ENCODE measurements at places on chromosomes 16 and 17.

DNA sequence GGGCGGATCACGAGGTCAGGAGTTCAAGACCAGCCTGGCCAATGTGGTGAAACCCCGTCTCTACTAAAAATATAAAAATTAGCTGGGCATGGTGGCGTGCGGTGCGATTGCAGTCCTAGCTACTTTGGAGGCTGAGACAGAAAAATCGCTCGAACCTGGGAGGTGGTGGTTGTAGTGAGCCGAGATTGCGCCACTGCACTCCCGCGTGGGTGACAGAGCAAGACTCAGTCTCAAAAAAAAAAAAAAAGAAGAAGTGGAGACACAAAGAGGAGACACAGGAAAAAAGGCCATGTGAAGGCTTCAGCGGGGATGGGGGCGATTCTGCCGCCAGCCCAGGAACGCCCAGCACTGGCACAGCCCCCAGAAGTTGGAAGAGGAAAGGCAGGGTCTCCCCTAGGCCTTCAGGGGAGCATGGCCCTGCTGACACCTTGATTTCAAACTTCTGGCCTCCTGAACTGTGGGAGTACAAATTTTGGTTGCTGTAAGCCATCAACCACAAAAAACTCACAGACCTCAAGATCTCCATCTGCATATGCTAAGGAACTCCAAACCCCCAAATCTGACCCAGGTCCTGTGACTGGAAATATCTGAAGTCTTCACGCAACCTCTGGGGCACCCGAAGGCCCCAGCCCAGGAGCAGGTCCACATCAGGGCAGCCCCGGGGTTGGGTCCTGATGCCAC is 7.0 kb downstream of the SGSH start:
- DNase-seq, result no peak

- no peak for DNase-seq
These were observed 5.9 kb downstream of the HPR start for GRCh38 chr16:72068930-72069329.

GRCh38 chr16:54402873-54403272 is 116.3 kb upstream of the IRX3 start:
- no peak for DNase-seq

DNA sequence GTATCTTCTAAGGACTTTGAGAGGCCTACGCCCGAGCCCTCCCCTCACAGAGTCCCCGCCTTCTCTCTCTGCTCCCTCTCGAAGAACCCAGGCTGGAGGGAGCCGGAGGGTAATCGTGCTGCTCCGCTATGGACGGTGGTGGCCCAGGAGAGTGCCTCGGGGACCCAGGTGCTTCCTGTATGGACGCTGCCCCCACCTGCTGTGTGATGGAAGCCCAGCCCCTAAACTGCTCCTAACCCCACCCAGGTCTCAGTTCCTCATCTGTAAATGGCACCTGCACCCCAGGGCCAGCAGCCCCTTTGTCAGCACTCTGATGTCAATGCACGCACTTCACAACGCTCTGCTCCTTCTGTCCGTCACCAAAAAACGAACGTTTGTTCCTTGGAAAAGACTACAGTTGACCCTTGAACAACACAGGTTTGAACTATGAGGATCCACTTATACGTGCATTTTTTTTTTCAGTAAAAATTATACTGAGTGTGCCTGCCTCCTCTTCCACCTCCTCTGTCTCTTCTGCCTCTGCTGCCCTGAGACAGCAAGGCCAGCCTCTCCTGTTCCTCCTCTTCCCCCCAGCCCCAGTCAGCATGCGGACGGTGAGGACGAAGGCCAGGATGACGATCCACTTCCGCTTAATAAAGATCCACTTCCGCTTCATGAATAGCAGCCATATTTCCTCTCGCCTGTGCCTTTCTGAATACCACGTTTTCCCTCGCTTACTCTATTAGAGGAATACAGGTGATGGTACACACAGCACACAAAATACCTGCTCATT is 118.3 kb downstream of the BANP start:
- no peak for DNase-seq

GRCh38 chr17:71023249-71024030 is 854.1 kb downstream of the KCNJ2 start:
- no peak for DNase-seq

- no peak for DNase-seq
These were observed 7.7 kb downstream of the ST6GALNAC1 start for GRCh38 chr17:76635659-76636360.

GRCh38 chr16:31441956-31442355 is 633 bp downstream of the ZNF843 start:
- no peak for DNase-seq

GRCh38 chr17:64455993-64456885 is 7.3 kb downstream of the MILR1 start:
- DNase-seq, result no peak

DNA sequence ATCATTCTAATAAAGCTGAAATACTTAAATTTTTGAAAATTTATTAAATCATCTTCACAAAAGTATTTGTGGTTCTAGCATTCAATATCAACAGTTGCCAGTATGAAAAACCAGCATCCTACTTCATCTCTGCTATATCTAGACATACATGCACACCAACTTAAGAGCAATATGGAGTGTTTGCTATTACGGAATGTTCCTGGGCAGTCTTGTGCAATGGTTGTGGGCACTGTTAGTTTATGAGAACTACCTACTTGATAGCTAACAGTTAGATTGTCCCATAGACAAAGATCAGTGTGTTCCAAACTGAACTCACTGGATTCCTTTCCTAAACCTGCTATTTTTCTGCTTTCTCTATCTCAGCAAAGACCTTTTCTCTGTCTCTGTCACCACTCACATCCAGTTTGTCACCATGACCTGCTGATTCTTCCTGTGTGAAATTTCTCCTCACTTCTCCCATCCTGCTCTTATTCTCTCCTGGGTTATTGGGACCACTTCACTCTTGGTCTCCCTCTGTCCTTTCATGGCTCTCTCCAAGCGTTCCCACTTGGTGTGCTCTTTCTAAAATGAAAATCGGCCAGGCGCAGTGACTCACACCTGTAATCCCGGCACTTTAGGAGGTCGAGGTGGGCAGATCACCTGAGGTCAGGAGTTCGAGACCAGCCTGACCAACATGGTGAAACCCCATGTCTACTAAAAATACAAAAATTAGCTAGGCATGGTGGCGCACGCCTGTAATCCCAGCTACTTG is 27.7 kb downstream of the CNTROB start:
- no peak for DNase-seq

DNA sequence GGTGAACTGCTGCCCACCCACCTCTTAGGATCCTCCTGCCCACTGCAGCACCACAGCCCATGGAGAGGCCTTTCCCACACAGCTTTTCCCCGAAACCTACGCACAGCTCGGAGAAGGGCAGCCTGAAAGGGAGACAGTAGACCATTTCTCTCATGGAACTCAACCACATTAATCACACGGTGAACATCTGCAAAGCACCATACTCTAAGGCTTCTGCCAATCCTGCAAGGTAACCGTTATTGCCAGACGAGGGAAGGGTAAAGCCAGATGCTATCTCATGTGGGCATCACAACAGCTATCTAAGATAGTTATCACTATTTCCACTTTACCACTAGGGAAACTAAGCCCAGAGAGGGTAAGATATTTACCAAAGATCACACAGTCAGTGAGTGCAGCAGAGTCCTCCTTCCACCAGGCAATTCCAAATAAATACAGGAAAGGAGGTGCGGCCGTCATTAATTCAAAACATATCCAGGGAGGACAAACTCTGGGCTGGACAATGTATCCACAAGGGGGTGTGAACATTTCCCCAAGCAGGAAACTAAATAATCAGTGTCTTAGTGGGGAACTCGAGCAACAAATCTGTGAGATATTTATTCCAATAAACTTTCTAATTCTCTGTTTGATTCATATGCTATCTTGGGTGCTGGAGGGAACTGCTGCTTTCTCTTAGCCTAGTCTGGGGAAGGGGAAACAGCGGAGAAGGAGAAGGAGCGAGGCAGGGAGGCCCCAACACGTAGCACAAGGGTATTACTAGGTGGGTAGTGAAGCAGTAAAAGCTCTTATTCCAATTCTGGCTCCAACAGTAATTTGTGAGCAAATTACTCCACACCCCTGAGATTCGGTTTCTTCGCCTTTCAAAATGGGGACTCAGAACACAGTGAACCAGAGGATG is 723 bp downstream of the TMEM186 start:
- no peak for DNase-seq

DNA sequence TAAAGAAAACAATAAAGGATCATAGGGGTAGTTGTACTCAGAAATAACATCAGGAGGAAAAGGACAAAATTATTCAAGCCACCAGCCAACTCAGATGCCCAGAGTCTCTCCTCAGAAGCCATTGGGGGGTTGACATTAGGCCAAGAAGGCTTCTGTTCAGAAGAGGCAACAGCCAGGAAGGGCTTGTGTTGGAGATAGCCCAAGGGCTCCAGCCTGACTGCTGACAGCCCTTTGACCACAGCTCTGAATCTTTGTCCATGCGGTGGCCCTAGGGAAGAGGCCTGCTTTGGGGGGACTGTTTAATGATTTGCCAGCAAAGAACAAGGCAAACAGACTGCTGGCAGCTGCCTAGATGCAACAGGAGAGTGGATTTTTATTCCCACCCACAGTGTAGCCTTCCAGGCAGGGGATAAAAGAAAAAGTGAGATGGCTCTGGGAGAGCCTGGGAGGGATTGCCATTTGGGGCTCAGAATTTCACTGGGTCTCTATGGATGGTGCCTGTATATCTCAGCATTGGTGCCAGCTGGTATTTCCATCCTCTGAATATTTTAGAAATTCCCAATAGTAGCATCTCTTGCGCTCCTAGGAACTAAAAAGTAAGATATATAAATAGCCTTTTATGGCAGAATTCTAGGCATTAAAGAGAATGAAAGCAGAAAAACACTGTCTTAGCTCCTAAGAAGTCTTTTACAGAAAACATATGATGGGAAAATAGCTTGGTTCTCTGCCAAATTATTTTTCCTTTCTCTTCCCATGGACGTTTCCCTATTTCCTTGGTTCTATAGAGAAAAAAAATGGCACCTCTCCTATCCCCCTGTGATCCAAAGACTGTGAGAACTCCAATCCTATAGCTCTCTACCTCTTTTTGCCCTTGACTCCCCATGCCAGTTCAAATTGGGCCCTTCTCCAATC is 29.4 kb upstream of the SUPT4H1 start:
- DNase-seq, result no peak

DNA sequence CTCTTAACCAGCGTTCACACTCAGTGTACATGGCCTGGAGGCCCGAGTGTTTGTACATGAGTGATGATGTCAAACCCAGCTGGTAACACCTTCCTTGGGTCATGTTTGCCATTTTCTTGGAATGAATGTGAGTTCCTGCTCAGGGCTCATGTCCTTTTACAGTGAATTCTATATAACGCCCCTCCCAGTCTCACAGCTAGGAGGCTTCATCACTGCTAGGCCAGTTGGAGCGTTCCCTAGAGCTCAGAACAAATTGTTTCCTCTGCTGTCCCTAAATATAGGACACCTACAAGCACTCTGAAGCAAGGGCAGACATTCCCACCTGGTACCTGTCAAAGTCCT is 5.5 kb downstream of the TIMM22 start:
- DNase-seq, result no peak

GRCh38 chr17:56489980-56490379 is 103.5 kb upstream of the NOG start:
- DNase-seq, result no peak

DNA sequence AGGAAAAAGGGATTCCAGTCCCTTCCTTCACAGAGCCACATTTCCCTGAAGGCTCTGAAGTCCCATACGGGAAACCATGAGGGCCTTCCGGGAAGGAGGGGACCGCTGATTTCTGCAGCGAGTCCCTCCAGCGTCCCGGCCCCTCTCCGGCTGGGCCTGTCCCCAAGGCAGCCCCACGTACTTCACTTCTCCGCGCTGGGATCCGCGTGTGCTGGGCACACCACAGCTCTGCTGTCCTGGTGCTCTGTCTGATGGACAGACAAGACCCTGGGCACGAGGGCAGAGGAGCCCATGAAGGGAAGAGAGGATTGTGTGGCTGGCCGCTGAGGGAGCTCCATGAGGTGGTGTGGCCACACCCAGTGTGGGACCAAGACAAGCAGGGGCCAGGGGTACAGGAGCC is 57.1 kb downstream of the PRMT7 start:
- DNase-seq, result no peak

GRCh38 chr17:74027444-74027843 is 176.0 kb upstream of the RPL38 start:
- DNase-seq, result no peak

DNA sequence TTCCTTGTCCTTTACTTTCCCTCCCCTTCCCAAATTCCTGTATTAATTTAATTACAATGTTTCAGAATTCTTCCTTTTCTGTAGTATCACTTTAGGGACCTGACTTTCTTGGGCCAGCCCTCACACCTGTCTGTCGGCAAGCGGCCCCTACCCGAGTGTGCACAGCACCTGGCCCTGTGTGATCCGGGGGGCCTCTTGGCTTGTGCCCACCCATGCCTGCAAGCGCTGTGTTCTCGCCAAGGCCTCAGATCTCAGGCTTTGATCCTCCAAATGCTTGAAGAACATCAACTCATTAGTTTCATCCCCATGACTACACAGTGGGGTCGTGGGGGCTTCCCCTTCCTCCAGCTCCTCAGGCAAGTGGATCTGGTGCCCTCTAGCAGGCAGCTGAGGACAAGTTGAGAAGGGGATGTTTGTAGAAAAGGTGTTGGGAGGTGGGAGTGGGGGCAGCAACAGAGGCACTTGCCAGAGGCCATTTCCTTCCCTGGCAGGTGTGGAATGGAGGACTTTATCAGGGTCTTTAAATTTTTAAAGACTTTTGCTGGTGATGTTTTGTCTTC is 15.7 kb upstream of the CDH3 start:
- no peak for DNase-seq

DNA sequence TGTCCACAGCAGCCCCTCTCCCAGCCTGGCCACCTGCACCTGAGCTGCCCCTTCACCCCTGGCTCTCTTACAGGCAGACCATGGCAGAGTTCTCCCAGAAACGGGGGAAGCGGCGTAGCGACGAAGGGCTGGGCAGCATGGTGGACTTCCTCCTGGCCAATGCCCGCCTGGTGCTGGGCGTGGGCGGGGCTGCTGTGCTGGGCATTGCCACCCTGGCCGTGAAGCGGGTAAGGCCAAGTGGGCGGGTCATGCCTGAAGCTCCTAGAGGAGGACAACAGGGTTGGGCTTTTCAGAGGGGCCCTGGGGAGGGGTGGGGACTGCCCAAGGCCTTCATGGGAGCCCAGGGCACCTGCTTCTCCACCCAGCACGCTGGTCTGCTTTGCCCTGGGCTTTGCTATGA is 2.2 kb downstream of the MIEF2 start:
- DNase-seq, result no peak

DNA sequence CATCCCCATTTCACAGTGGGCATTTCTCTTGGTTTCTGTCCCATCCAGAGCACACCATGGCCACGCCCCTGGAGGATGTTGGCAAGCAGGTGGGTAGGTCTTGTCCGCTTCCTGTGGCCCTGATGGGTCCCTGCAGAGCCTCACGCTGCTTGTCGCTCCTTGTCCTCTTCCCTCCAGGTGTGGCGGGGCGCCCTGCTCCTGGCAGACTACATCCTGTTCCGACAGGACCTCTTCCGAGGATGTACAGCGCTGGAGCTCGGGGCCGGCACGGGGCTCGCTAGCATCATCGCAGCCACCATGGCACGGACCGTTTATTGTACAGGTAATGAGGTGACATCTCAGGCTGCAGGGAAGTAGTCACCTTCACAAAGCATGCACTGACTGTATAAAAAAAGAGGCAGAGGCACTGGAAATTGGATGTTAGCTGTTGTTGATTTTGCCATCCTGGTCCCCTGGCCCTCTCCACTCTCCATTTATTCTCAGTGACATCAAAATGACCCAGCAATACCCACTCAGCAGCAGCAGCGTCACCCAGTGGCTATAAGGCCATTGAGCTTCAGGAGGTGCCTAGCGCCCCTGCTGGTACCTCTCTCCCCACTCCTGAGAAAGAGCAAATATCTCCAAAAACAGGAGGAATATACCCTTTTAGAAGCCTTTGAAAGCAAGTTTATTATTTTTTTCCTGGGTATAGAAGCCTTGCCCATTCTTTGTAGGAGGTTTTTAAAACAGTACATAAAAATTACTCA is 13.7 kb downstream of the METTL22 start:
- peak; percentile 59 for DNase-seq

Measured in suprapubic skin (tissue), 4 donors.